NT2/D1 (cell line): ENCODE measurements at places on chromosomes 7 and 10.

DNA sequence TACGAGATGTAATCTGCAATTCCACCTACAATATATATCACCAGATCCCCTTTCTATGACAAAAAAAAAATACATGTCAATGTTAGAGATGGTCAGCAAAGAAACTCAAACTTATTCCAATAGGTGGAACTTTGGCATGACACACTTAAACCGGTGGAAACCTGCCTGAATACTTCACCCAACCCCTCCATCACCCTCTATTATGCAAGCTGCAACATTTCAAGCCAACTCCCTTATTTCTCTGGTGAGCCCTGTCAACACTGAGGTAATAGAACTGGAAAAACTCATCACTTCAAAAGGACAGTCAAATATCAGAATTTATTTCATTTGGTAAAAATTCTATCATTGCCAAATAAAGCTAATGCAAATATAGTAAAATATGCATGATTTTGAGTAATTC, 3.6 kb downstream of the ZNF438 start:
- no peak for DNase-seq

DNA sequence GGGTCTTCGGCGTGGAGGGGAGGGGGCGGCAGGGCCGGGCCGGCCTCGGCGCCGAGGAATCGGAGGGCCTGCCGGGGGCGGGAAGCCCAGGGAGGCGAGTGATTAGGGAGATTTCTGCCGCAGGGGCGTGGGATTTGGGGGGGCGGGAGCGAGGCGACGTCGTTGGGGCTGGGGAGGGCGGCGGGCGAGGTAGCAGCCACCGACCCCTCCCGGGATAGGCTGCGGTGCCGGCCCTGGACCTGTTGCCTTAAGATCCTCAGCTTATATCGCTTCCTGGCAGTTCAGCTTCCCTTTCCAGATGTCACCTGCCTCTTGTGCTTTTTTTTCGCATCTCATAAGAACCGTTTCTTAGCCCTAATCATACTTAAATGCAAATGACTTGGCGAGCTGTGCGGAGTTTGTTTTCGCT, 655 bp downstream of the LMTK2 start:
- no peak for DNase-seq

GRCh38 chr7:114548081-114548980, 133.7 kb downstream of the FOXP2 start:
- no peak for DNase-seq

GRCh38 chr10:14586901-14587300, 187.8 kb downstream of the FAM107B start:
- no peak for DNase-seq

GRCh38 chr7:120838281-120838682, 19.7 kb downstream of the TSPAN12 start:
- no peak for DNase-seq

DNA sequence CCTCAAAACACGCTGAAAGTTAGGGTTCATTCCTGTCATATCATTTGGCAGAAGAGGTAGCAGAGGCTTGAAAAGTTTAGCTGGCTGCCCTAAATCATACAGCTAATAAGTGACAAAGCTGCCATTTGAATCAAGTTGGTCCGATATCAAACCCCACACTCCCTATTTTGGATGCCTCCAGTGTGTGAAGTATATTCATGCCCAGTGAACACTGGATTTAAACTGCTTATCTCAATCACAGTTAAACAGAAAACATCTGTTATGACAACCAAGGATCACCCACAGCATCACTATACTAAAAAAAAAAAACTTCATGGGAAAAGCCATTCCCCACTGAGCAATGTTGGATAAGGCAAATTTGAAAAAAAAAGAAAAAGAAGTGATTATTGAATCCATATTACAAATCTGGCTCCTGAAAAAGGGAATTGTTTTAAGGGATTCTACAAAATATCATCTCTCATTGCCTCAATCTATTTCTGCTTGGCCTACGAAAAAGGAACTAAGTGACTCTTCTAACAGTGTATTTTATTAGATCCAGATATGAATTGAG, 48.3 kb downstream of the ABCB1 start:
- no peak for DNase-seq

- no peak for DNase-seq
Measured at GRCh38 chr10:69965919-69966662, 86.6 kb upstream of the MACROH2A2 start.

- no peak for DNase-seq
Measured at GRCh38 chr10:35554461-35555056, 50.6 kb upstream of the GJD4 start.

DNA sequence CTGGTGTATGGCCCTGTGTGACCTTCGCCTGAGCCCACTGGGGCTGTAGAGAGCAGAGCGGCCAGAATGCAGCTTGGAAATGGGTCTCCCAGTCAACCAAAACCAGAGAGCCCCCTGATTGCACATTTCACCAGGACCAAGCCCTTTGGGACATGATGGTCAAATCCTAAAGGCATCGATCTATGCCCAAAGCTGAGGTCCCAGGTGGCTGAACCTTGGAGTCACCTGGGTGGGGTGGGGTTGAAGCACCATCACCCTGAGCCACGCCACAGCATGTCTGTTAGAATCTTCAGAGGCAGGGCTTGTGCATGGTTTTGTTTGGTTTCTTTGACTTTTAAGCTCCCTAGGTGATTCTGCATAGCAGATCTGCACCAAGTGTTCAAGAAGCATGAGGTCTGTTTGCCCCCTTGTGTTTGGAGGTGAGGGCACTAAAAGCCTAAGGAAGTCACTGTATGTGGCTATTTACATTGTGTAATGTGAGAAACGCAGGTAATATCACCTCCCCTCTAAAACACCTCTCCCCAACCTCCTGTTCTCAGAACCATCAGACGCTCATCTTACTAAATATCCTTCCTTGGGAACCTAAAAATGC, 9.6 kb downstream of the PKD1L1 start:
- no peak for DNase-seq

- no peak for DNase-seq
Measured at GRCh38 chr7:85734823-85735222, 548.0 kb upstream of the SEMA3D start.

GRCh38 chr7:26493737-26494428, 202.2 kb downstream of the SNX10 start:
- DNase-seq: no peak

- no peak for DNase-seq
Measured at GRCh38 chr10:6123532-6123931, 34.7 kb downstream of the RBM17 start.

- DNase-seq: no peak
Measured at GRCh38 chr7:74522281-74522905, 68.7 kb downstream of the GTF2IRD1 start.

- DNase-seq: no peak
Measured at GRCh38 chr10:89873055-89873454, 171.7 kb downstream of the KIF20B start.

GRCh38 chr7:76403780-76404494, 5.6 kb downstream of the SSC4D start:
- DNase-seq: no peak
